CD4-positive, alpha-beta T cell treated with Interleukin-17A for 4 hours (primary cell): ENCODE measurements at places on chromosomes 1 and 21.

DNA sequence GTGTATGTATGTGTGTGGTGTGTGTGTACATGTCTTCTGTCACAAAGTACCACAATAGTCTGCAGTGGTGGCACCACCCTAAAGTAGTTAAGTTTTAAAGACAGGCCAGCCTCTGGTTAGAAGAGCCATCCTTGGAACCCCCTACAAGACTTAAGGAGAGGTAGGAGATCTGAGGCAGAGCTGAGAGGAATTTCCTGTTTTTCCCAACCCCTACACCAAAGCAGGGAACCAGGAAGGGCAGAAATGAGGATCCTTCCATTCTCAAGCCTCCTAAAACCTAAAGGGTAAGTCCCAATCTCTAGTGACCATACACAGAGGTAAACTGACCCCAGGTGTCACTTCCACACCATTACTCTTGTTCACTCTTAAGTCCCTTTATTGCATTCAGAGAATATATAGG is 11.1 kb downstream of the PEA15 start:
- DNase-seq: no peak

- no peak for DNase-seq
Observed at GRCh38 chr1:179168536-179168935, 60.9 kb downstream of the ABL2 start.

- no peak for DNase-seq
Observed at GRCh38 chr1:109589177-109589576, 30.2 kb downstream of the GNAT2 start.

DNA sequence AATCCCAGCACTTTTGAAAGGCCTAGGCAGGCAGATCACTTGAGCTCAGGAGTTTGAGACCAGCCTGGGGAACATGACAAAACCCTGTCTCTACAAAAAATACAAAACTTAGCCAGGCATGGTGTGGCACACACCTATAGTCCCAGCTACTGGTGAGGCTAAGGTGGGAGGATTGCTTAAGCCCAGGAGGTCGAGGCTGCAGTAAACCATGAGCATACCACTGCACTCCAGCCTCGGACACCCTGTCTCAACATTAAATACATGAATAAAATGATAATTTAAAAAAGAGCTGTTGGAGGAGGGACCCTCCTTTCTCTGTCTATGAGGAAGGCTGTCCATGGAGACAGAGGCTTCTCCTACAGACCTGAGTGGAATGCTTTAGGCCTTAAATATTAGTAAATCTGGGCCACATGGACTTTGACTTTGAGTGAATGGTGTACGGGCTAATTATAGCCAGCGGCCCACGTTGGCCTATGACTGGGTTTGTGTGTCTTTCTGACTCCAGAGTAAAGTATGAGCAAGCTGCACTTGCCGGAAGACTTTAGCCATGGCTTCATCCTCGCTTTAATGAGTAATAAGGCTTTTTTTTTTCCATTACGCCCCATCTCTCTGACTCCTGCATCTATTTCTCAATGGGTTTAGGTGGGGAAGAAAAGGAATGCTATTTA is 21.3 kb downstream of the RAB3B start:
- no peak for DNase-seq

DNA sequence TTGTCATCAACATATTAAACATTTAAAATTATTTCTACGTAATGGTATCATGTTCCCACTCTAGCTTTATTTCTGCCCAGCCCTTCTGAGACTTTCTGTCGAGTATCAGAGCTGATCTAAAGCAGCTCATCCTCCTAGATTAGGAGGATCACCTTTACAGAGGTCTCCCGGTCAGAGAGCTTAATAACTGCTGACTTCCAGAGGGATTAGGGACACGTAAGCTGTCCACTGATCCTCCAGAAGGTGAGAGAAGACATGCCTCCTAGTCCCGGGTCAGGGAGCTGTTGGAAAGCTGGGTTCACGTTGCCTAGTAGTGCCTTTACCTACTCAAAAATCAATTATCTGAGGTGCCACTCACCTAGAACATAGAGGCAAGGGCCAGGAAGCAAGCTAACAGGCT is 31.2 kb upstream of the NADK start:
- no peak for DNase-seq

DNA sequence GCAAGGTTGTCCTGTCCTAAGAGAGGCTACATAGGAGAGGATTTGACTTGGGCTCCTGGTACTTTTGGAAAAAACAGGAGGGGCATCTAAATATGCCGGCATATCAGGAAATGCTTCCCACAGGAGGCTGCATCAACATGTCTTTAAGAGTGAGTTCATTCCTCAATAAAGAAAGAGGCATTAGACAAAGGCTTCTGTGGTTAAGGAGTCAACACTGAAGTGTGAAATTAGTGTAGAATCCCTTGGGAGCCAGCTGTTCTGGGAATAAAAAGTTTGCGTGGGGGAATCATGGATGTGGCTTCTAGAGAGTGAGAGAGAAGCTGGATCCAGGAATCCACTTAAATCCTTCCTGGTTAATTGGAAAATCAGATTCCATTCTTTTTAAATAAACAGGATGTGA is 69.5 kb downstream of the DNM3 start:
- no peak for DNase-seq

- DNase-seq: peak; percentile 32
Observed at GRCh38 chr1:226569879-226570547, 21.4 kb downstream of the STUM start.

DNA sequence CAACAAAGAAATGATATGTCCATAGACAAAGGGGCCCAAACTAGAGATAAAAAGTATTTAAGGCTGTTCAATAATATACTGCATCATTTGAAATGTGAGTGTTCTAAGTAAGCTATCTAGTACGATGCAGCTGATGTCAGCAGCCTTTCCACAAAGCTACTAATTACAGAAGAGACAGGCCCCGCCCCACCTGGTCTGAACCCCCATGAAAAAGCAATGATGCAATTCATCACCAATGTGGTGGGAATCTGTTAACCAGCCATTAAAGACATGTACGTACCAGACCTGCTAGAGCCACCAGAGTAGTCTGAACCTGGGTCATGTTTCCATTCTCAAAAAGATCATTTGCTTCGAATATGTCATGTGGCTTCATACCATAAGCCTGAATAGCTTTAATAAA is 25.1 kb downstream of the CNN3 start:
- no peak for DNase-seq
